H7 (cell line): ENCODE measurements at places on chromosomes 16 and 17. TPM values are rescaled to one million over a fixed set of nuclear protein-coding genes. Genes with fewer than 3 reads are reported as not detected.

Gene ACSM2A
- total RNA-seq = not detected in 2 replicates

Gene MT1E
- 22.3 and 35.8 TPM in 2 replicates for total RNA-seq

Gene MGAT5B
- 3.7 and 4.2 TPM in 2 replicates for total RNA-seq

Gene ADAM11
- 0.45 and 1.2 TPM in 2 replicates for total RNA-seq

Gene CD300LB
- not detected in 2 replicates for total RNA-seq

Gene TBC1D3L
- 2.4 and 3.3 TPM in 2 replicates for total RNA-seq

Gene ZMYND15
- total RNA-seq = 0.17 TPM in 1 of 2 replicates, not detected in the other

GRCh38 chr16:11263737-11264136 lies 5.4 kb downstream of the TNP2 start:
- no peak for DNase-seq

DNA sequence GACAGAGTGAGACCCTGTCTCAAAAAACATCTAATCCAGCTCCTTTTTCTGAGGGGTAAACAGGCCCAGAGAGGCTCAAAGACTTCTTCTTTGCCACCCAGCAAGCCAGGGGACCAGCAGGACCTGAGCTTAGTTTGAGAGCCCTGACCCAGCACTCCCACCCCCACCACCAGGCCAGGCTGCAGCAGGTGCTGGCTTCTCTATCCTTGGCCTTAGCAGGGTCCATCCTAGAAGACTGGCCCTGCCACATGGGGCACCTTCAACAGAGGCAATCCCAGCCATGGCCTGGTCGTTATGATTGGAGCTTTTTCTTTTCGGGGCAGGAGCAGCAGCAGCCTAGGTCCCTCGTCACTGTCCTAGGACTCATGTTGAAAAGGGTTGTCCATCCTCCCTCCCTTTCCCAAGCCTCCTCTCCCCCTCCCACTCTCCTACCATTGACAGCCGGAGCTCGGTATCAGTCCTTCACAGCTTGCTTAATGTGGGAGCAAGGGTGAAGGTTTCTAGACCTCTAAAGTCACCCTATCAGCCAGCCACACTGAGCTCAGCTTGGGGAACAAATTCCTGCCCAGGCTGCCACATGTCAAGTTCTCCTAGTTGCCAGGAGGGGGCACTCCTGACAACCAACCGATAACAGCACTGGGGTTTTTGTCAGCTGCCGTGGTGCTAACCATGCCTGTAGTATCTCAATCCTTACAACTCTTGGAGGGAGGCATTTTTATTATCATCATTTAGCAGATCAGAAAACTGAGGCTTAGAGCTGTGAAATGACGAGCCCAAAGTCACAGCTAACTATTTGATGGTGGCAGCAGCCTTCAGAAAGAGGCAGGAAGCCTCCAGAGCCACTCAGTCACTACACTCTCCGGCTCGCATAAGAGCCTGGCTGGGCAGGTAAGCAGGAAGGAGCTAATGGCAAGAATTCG lies 11.2 kb downstream of the MRPL27 start:
- peak; percentile 89 for DNase-seq

DNA sequence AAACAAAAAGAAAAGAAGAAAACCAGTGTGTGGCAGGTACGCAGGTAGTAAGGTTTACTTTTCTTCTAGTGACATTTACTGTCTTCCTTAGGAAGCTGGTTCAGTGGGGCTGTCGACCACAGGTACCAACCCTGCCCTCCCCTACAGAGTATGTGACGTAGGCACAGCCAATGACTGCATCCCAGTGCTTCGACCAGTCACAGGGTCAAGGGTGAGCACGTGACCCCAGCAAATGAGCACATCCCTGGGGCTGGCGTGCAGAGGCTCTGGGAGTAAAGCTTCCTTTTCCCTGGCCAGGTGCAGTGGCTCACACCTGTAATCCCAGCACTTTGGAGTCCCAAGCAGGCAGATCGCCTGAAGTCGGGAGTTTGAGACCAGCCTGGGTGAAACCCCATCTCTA lies 38.9 kb upstream of the PLCG2 start:
- peak; percentile 74 for DNase-seq

DNA sequence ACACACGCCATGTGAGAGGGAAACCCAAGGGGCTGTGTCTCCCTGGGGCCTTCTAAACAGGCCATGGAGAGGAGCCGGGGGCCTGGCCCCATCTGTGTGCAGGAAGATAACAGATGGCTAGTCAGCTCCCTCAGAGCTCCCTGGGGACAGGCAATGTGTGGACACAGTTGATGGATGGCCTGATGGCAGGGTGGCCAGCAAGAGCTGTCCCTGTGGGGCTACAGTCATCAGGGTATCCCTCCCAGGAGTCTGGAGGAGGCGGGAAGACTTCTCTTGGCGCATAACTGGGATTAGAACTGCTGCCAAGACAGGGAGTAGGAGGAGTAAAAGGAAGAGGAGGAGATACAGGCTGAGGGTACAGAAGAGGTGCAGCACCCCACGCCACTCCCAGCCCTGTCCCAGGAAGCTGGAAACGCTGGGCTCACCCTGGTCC lies 17.3 kb downstream of the MYO18A start:
- no peak for DNase-seq

DNA sequence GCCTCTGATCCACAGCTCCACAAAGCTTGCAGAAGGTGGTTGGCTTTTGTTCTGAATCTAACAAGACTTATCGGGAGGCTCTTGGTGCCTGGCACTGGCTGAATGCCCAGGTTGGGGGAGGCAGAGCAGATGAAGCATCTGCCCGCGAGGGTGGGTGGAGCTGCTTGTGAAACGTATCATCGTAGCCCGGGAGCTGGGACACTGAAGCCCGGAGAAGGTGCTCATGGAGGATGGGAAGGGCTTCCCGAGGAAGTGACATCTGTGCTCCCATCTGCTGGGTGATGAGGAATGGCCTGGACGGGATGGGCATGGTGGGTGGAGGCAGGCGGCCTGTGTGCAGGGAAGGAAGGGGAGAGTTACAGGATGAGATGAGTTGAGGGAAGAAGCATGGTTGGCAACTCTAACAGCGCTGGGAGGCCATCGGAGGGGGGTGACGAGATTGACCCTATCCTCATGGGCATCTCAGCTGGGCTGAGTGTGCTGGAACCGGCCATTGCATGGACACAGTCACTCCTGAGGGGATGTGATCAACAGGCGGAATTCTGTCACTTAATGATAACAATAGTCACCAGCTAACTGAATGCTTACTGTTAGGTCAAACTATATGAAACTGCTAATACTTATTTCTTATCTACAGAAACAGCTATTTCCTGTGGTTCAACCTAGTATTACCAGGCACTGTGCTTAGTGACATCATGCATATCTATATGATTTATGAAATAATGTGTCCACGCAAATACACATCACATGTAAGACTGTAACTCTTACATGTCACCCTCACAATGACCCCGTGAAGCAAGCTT lies 102.7 kb downstream of the ABCC6 start:
- DNase-seq = no peak

GRCh38 chr16:78655331-78656113 lies 556.1 kb downstream of the WWOX start:
- no peak for DNase-seq

DNA sequence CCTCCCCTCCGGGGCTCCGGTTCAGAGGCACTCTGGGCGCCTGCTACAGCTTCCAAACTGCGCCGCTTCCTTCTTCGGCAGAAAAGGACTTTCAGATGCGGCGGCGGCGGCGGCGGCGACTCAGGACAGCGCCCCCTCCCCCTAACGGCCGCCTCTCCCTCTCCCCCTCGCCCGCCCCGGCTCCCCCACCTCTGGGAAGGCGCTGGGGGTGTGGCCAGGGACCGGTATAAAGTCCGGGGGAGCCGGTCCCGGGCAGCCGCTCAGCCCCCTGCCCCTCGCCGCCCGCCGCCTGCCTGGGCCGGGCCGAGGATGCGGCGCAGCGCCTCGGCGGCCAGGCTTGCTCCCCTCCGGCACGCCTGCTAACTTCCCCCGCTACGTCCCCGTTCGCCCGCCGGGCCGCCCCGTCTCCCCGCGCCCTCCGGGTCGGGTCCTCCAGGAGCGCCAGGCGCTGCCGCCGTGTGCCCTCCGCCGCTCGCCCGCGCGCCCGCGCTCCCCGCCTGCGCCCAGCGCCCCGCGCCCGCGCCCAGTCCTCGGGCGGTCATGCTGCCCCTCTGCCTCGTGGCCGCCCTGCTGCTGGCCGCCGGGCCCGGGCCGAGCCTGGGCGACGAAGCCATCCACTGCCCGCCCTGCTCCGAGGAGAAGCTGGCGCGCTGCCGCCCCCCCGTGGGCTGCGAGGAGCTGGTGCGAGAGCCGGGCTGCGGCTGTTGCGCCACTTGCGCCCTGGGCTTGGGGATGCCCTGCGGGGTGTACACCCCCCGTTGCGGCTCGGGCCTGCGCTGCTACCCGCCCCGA lies at the start of gene IGFBP4:
Gene IGFBP4 (plus strand): TSS at position 255 of the 792 bp plus-strand sequence. CDS start 286 bp downstream, at position 541.
- peak; percentile 98 for DNase-seq

- DNase-seq = no peak
Observed at GRCh38 chr17:83146347-83146746, 66.9 kb downstream of the METRNL start.

DNA sequence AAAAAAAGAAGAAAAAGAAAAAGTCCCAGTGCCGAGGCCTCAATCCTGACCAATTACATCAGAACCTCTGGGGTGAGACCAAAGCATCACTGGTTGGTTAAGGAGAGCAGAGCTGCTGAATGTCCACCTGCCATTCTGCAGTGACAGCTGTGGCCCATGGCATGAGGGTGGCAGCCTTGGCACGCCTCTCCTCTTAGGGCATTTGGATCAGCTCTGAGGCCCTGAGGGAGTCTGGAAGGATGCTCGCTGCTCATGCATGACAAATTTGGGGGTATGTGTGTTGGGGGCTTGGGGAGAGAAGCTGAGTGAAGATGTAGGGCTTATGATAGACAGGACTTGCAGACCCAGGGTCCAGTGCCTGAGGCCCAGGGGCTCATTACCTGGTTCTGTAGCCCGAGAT lies 26.3 kb downstream of the MYLK3 start:
- no peak for DNase-seq

- DNase-seq = peak; percentile 57
Observed at GRCh38 chr16:10828851-10829366, 10.3 kb upstream of the TVP23A start.

GRCh38 chr17:27634776-27635175 lies 3.8 kb downstream of the LGALS9 start:
- DNase-seq = no peak

DNA sequence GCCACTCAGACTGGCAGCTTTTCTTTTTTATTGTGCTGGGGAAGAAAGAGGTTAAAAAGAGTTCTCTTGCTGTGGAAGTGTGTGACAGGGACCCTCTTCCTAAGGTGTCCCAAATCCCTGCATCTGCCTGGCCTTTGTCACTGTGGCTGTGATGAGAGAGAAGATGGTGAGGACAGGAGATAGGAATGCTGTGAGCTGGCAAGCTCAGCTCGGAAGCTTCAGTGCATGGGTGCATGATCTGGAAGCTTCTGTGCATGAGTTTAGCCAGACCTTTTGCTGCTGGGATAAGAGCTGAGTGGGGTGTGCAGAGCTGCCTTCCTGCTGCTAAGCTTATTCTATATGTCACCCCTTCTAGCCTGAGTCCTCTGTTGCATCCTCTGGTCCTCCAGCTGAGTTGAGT lies 103.3 kb upstream of the CACNG3 start:
- no peak for DNase-seq

- DNase-seq = no peak
Observed at GRCh38 chr16:13793841-13794409, 126.0 kb upstream of the ERCC4 start.

- peak; percentile 80 for DNase-seq
Observed at GRCh38 chr16:50509521-50510341, 38.5 kb upstream of the NKD1 start.

DNA sequence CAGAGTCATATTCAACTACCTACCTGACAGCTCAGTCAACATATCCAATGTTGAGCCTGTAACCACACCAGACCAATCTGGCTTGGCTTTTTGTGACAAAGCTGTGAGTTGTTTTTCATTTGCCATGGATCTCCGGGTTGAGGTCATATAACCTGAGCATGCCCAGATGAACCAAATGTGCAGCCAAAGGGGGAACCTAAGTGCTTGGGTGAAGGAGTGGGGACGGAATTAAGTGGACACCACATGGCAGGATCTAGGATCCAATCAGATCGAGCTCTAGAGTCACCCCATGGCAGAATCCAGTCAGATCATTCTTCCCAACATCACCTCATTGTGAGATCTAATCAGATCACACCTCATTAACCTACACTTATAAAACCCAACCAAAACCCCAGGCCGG lies 258.6 kb downstream of the PHKB start:
- no peak for DNase-seq

GRCh38 chr17:33493566-33493965 lies 200.5 kb upstream of the ASIC2 start:
- DNase-seq = no peak

DNA sequence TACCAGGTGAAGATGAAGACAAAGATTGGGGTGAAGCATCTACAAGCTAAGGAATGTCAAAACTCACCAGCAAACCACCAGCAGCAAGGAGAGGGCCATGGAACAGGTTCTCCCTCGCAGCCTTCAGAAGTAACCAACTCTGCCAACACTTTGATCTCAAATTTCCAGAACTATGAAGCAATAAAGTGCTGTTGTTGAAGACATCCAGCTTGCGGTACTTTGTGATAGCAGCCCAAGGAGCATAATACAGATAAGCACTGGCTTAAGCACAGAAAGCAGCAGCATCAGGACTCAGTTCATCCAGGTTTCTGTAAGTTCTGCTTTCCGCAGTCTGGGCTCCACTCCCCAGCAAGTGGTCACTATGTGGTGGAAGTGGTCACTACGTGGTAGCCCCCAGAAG lies 16.0 kb upstream of the CDRT4 start:
- no peak for DNase-seq

- no peak for DNase-seq
Observed at GRCh38 chr16:53893731-53894435, 189.9 kb downstream of the FTO start.

- no peak for DNase-seq
Observed at GRCh38 chr16:68992521-68992920, 112.9 kb upstream of the HAS3 start.

DNA sequence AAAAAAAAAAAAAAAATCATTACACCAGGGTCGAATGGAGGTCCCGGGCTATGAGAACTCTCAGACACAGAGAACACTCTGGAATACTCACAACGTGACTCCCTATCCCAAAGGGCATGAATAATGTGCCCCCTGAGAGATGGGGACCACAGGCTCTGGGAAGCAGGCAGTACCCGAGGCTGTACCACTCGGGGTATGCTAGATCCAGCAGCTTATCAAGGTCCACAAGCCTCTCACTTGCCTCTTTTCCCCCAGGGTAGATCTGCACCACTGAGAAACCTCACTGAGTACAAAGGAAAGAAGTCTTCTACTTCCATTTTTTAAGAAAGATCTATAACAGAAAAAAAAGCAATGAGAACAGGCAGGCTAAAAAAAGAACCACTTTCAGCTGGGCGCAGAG lies 40.5 kb downstream of the WDR59 start:
- DNase-seq = no peak

- no peak for DNase-seq
Observed at GRCh38 chr17:82703935-82704865, 5.7 kb upstream of the RAB40B start.

DNA sequence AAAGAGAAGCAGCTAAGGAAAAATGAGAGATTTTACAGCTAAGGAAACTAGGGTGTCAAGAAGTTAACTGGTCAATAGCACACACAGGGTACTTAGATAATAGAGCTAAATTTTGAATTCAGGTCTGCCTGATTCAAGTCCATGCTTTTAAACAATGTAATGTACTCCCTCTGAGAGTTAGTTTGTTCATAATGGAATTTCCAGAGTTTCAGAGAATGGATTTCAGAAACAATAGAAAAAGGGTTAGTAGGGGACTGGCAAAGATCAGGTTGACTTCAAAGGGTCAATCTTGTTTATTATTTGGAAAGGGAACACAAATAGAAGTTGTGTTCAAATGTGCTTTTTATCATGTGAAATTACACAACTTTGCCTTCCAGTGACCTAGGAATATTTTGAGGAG lies 17.9 kb downstream of the NSRP1 start:
- no peak for DNase-seq
